ENCODE measurements at places on chromosomes 11 and 22.

DNA sequence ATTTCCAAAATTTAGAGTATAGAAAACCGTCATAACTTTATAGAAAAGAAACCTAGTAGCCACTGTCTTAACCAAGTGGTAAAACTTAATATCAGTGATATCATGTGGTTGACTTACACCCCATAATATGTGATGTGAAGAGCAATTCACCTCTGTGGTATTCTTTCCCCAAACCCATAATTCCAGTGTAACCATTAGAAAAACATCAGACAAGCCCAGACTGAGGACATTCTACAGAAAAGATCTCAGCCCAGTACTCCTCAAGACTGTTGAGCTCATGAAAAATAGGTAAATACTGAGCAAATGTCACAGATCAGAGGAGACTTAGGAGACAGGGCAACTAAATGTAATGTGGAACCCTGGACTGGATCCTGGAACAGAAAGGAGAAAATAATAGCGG is 134.6 kb downstream of the PGR start:
- DNase-seq: no peak

GRCh38 chr11:110198031-110198729 is 98.2 kb downstream of the RDX start:
- no peak for DNase-seq

- DNase-seq: no peak
Measured at GRCh38 chr11:76788661-76789442, 5.7 kb downstream of the TSKU start.

- peak; percentile 85 for DNase-seq
Measured at GRCh38 chr22:37643225-37643847, 3.9 kb downstream of the SH3BP1 start.

- DNase-seq: no peak
Measured at GRCh38 chr11:64384981-64385944, 26.3 kb downstream of the RPS6KA4 start.

Measured in CD4-positive, alpha-beta T cell treated with Interleukin-21 for 1 hour (primary cell).